Skin of body (tissue), 3 donors: ENCODE measurements at places on chromosomes 12 and 14. TPM values are rescaled to one million over a fixed set of nuclear protein-coding genes. Genes with fewer than 3 reads are reported as not detected.
A peak's percentile ranks its signal among the peaks of the same experiment; 100 is the strongest.

DNA sequence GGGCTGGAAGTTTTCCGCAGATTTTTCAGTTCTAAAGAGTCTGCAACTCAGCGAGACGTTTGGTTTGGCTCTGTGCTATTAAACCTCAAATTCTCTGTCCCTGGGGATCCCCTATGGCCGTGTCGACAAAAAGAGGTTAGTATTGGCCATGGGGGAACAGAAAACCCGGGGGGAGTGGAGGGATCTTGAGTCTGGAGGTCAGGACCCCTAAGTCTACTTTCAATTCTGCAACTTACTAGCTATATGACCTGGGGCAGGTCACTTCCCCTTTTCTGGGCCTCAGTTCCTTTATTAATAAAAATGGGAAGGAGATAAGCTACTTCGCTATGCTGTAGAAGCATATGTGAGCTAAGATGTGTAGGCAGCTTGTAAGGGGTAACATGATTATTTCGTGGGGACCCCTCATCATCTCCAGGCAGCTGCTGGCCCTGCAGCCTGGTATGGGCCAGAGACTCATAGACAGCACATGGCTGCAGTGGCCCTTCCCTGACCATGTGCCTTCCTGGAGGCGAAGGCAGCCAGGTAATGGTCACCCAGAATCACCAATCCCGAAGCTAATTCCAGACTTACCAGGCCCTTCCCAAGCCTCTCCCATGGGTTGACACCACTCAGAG lies 8.6 kb downstream of the ASB2 start:
- no peak for DNase-seq

DNA sequence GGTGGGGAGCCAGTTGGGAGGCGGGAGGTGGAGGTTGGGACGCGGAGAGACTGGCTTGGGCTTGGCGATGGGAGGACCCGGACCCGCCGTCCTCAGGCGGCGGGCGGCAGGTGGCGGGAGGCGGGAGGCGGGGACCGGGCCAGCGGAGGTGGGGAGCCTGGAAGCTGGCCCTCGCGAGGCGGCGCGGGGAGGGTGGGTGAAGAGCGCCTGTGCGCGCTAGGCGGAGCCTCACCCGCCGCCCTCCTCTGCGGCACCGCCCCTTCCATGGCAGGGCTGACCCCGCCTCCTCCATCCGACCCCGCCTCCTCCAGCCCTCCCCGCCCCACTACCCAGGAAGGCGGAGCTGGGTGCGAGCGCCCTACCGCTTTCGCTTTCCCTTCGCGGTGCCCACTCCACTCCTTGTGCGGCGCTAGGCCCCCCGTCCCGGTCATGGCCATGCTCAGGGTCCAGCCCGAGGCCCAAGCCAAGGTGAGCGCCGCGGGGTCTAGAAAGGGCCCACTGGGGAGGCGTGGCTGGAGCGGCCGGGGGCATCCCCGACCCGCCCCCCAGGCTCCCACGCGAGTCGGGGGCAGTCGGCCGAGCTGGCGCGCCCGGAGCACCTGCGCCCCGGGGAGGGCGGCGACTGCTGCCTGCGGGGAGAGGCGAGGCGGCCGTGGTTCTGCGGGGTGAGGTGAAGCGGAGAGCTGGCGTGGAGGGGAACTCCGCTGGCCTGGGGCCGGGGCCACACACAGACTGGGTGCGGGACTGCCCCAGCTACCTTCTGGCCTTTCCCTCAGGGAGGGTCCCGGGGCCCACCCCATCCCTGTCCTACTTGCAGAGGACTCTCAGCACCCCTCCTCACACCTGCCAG lies at the start of gene PSME1:
Gene PSME1, plus strand, starts transcription at position 361 of the 850 bp plus-strand sequence. Its CDS starts 69 bp downstream, at position 430.
- DNase-seq, result peak; percentile 80

DNA sequence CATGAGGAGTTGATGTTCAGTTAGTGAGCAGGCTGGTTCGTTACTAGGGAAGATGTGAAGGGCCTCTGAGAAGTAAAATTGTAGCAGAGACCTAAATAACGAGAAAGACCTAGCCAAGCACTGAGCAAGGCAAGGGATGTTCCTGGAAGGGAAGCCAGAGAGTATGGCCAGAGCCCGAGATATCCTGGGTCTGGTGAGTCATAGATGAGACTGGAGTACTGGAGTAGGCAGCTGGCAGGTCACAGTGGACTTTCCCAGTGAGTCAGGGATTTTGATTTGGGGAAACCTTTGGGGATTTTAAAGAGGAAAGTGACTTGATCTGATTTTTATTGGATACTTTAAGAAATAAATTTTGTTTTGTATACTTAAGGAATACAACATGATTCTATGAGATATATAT lies 369.0 kb downstream of the DIO2 start:
- DNase-seq, result no peak

GRCh38 chr12:51403681-51404136 lies 12.5 kb upstream of the GALNT6 start:
- no peak for DNase-seq

GRCh38 chr12:56991319-56992246 lies 14.8 kb downstream of the ZBTB39 start:
- no peak for DNase-seq

GRCh38 chr14:102238131-102238530 lies 66.8 kb downstream of the MOK start:
- no peak for DNase-seq

Gene MYF6
- 9.8 TPM for total RNA-seq

Gene SOX5
- total RNA-seq, result 16.4 TPM

Gene LRP10
- total RNA-seq, result 22.9 TPM

Gene FOXA1
- 0.59 TPM for total RNA-seq
